CD4-positive, alpha-beta T cell treated with Interleukin-15 for 1 hour (primary cell): ENCODE measurements at places on chromosomes 6 and 20.
A peak's percentile ranks its signal among the peaks of the same experiment; 100 is the strongest.

DNA sequence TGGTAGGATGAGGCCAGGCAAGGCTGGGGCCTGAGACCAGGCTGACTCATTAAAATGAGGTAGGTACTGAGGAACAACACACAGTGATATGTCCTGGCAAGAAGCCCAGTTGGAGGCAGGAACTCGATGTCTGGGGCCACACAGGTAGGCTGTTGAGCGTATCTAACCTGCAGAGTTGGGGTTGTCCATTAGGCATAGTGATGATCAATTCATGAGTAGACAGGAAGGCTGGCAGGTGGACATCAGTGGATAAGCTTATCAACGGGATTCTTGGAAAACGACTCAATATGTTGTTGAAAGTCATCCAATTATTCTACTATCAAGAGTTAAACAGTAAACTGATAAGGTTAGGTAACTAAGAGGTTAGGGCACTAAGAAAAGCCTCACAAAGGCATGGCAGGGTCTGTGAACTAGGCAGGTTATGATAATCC lies 193.2 kb upstream of the COL21A1 start:
- no peak for DNase-seq

- DNase-seq = no peak
These were observed 53.6 kb upstream of the FYN start for GRCh38 chr6:111926731-111927302.

DNA sequence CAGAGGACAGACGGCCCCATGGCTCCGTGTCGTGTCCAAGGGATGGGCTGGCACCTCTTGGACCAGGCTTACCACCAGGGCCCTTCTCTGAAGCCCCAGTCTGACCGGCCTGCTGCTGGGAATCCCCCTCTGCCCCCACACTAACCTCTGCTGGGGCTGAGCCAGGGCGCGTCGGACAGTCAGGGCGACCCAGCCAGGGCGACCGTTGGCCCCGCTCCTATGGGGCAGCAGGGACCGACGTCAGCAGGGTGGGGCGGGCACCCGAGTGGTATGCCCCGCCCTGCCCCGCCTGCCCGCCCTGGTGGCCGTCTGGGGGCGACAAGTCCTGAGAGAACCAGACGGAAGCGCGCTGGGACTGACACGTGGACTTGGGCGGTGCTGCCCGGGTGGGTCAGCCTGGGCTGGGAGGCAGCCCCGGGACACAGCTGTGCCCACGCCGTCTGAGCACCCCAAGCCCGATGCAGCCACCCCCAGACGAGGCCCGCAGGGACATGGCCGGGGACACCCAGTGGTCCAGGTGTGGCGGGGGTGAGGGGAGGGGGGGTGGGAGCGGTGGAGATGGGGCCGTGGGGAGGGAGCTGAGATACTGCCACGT lies at the start of gene SLC17A9:
TSS of gene SLC17A9 (plus strand) at position 337 of the 595 bp plus-strand sequence. CDS start at position 459, 122 bp downstream.
- peak; percentile 78 for DNase-seq

- no peak for DNase-seq
These were observed 62.8 kb upstream of the CTNNBL1 start for GRCh38 chr20:37630993-37631392.

- DNase-seq = no peak
These were observed 10.9 kb downstream of the FOXF2 start for GRCh38 chr6:1400126-1400850.

GRCh38 chr20:63036291-63036690 lies 29.5 kb upstream of the BHLHE23 start:
- DNase-seq = no peak

GRCh38 chr6:37456126-37456525 lies 23.1 kb downstream of the CMTR1 start:
- DNase-seq = no peak

- DNase-seq = no peak
These were observed 18.7 kb upstream of the GATA5 start for GRCh38 chr20:62494537-62494936.

- DNase-seq = no peak
These were observed 5.9 kb downstream of the CST1 start for GRCh38 chr20:23744817-23745216.

GRCh38 chr6:170176136-170176897 lies 114.6 kb downstream of the DLL1 start:
- peak; percentile 4 for DNase-seq

GRCh38 chr6:106608080-106608668 lies 21.1 kb downstream of the RTN4IP1 start:
- no peak for DNase-seq
